ENCODE measurements at places on chromosomes 3 and 15.

GRCh38 chr3:138186221-138186620, 880 bp upstream of the ARMC8 start:
- DNase-seq, result no peak

DNA sequence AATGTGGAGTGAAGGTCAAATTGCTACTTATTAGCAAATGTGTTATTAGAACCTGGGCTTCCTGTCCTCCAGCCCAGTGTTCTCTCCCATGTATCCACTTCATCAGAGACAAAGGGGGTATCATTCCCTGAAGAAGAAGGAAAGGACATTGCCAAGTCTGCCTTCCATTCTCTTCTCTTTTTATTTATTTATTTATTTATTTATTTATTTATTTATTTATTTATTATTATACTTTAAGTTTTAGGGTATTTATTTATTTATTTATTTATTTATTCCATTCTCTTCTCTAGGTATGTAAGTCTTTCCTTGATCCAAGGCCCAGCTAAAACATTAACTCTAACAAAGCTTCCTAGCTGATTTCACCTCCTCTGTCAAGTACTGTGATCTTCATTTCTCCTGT, 277.8 kb upstream of the DNAJC19 start:
- DNase-seq, result no peak

GRCh38 chr3:9161298-9161697, 88.1 kb downstream of the SRGAP3 start:
- no peak for DNase-seq

DNA sequence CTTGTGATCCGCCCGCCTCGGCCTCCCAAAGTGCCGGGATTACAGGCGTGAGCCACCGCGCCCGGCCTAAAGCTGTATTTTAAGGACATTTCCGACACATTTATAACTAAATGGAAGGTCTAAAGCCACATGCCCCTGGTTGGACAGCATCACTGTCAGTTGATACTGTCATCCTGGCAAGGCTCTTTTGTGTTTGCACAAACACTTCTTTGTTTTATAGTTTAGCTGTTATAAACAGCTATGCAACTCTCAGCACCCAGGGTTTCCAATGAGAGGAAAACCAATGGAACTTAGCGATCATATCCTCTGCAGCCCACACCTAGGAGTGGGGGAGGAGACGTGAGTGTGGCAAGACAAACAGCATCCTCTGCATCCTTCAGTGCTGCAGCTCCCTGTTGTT, 19.7 kb downstream of the NIPA1 start:
- DNase-seq, result no peak

DNA sequence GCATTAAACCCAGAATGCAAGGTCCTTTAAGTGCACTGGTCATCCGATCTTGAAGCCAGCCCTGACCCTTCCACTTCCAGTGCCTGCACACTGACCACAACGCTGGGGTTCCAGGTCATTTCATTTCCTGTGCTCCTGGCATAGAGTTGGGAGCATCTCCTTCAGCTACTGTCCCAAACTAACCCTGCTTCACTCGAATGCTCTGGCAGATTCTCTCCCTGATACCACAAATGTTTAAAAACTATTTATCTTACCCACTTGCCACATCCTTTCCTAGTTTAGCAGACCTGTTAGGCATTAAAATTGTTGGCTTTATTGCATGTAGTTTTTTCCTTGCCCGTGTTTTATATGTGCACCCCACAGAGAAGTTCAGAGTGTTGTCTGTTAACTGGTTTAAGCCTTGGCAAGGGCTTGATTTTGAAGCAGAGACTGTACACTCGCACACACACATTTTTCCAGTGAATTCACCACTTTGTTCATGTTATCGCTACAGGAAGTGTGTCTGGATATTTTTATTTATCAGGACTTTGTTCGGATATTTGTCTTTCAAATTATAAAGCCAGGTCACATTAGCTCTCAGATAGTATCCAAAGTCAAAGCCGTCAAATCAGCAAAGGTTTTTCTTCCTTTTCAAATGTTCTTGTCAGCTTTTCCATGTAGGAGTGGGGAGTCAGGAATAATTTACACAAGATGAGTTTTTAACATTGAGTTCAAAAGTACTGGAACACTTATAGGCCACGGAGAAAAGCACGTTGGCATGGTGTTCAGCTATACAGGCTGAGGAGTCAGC, 77.3 kb downstream of the ABI3BP start:
- no peak for DNase-seq

DNA sequence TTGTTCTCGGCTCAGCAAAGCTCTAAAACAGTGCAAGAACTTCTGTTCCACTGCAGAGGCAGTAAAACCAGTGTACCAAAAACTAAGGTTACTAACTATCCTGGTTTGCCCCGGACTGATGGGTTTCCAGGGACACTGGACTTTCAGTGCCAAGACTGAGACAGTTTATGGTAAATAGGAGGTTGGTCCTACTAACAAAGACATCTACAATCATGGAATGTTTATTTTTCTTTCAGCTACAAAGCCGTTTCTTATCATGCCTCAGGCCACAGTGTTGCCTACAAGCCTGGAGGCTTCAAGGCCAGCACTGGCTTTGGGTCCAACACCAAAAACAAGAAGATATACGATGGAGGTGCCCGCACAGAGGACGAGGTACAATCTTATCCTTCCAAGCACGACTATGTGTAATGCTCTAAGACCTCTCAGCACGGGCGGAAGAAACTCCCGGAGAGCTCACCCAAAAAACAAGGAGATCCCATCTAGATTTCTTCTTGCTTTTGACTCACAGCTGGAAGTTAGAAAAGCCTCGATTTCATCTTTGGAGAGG, 20.8 kb downstream of the CLDN18 start:
- DNase-seq, result no peak

- DNase-seq, result no peak
These were observed 82.8 kb downstream of the MAGI1 start for GRCh38 chr3:65955792-65956477.

- no peak for DNase-seq
These were observed 32.7 kb upstream of the PLSCR5 start for GRCh38 chr3:146637871-146638270.

- DNase-seq, result no peak
These were observed 128.9 kb downstream of the MEGF11 start for GRCh38 chr15:66124651-66125050.

DNA sequence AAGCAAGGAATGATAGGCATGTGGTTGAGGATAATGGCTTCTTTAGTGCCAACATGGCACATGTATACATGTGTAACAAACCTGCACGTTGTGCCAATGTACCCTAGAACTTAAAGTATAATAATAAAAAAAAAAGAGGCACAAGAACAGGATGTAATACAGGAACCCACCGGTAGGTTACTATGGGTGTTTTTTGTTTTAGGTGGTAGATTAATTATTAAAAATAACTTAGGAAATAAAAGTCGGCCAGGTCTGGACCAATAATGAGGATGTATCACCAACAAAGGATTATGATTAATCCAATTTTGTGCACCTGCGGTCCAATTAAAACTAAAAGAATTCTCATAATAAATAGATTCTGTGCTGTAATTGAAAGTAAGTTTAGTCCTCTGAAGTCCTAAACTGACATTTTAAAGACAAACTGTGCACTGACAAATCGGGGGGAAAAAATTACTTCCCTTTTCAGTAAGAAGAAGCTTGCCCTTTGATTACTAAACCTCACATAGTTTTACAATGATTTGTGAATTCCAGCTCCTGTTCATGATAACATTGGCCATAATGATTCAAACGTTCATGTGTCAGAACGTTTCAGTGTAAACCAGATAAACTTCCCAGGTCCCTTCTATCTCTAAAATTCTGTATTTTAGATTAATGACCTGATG, 62.2 kb downstream of the CASR start:
- DNase-seq, result no peak

DNA sequence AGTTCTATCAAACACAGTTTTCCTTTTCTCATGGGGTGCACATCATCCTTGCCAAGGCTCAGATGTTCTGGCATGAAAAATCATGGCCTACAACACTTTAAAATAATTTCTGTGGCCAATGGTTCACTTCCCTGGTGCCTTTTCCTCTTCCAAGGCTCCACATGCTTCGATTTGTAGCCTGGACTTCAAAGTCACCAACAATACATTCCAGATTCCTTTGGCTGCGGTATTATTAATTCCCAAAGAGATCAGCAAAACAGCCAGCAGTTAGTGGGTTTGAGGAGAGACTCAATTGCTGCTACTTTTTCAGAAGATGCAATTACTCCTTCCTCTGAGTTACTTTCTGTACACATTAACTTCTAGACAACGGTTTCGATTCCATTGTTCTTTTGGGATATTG, 80.3 kb upstream of the CCDC80 start:
- DNase-seq, result no peak

GRCh38 chr3:18917923-18918322, 230.4 kb upstream of the KCNH8 start:
- DNase-seq, result no peak

DNA sequence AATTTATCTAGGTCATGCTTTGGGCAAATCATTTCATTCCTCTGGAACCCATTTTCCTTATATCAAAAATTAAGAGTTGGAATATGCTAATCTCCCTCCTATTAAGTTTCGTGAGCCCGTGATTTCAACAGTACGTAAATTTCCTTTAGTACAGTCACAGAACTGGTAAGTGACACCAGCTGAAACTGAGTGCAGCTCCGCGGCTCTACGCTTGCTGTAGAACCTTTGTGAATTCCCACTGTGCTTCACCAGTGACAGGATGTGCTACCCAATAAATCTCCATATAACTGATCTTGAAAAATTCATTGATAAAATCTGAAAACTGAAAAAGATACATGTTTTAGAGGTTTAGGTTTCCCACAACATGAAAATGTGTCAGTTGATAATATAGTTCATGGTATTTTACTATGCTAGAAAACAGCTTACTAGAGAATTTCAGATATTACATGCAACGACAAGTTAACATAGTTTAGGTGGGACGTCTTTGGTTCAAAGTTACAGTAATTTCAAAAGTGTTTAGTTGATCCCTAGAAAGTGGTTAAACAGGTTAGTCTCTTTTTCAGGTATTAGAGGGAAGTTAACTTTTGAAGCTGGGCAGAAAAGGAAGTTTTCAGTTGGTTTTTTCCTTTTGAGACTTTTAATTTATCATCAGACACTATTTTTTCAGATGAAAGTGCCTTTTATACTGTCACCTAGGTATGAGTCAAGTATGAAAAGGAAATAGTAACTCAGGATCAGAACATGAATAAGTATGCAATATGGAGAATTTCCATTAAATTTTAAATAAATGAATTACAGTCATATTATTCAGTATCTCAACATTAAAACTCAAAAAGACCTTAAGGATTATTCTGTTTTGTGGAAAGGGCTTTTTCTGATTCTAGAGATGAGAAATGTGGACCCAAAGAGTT, 57.0 kb downstream of the PPARG start:
- DNase-seq, result no peak

DNA sequence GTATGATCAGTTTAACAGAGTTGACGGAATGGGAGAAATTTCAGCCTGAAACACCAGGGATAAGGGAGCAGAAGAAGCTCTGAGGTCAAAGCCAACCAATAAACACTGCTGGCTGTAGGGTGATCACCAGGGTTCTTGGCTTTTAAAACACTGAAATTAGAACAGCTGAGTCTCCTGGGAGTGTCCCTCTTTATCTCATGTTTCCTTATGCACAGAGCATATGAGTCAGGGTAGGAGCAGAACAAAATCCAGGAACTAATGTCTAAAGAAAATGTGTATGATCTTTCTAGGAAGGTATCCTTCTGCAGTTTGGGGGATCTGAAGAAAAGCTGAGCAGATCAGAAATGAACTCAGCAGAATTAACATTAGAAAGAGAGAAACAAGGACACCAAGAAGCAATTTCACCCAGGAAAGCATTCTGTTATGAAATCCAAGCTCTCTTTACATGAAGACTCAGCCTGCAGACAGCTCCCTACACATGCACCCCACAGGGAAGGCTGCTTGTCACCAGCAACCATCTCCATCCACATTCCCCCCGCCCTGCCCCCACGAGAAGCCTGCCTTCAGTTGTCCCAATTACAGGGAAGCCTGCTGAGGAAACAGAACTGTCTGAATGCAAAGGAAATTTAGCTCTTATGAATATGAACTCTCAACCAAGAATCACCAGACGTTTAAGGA, 469.7 kb downstream of the PDCD6IP start:
- no peak for DNase-seq

DNA sequence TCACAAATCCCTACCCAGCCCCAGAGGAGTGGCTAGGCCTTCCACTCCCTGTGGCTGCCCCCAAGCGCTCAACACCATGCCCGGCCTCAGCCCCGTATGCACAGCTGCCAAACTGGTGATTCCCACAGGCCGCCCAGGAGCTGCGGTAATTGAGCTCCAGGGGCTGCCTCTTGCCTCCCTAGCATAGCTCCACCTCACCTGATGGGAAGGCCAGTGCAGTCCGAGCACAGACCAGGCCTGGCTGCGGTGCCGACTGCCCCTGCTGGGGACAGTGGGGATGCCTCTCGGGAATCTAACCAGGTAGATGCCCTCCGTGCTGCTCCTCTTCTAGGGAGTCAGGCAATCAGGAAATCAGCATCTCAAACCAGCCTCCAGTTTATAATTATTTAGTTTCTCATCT, 25.9 kb downstream of the SCN5A start:
- DNase-seq, result no peak

- DNase-seq, result no peak
These were observed 9.9 kb downstream of the ALDH1A3 start for GRCh38 chr15:100889385-100890050.

DNA sequence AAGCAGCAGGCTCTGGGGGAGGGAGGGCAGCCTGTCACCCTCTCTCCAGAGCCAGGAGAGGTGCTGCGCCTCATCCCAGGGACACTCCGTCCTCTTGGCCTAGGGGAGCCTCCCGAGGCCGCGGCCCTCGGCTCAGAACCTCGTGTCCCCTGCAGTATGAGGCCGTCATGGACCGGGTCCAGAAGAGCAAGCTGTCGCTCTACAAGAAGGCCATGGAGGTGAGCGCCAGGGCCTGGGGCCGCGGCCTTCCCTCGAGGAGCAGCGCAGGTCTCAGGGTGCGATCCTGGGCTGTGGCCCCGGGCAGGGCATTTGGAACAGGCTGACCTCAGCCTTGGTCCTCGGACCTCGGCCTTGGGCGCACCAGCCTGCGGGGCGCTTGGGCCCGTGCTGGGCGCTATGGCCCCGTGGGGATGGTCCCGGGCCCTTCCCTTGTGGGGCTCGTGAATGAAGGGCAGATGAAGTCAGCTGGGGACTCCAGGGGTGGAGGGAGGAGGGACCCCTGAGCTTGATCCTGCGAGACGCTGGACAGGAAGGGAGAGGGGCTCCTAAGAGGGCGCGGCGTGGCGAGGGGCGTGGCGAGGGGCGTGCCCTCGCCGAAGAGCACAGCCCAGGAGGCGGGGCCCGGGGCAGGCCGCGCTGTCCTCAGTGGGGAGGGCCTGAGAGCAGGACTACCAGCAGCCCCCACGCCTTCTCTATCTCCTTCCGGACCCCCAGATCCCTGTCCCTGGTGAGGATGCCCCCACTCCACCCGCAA, 32.9 kb downstream of the PSTPIP1 start:
- DNase-seq, result no peak

DNA sequence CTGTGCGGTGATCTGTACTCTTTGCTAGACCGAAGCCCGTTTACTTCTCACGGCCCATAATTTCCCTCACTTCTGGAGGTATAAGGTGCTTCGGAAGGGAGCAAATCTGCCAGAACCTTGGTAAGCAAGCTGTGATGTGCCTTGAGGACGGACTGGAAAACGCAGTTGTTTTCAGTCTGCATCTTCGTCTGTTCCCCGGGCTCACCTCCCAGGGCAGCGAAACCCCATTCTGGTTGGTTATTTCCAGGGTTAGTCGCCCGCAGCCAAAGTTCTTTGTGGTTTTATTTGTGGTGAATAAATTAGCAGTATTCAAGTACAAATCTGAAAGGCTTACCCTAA, 401 bp downstream of the RAMAC start:
- DNase-seq, result no peak

- DNase-seq, result no peak
These were observed 6.7 kb downstream of the ADPRH start for GRCh38 chr3:119585856-119586570.
